ENCODE measurements at places on chromosomes 1 and 21. TPM values are rescaled to one million over a fixed set of nuclear protein-coding genes. Genes with fewer than 3 reads are reported as not detected.
A peak's percentile ranks its signal among the peaks of the same experiment; 100 is the strongest.

GRCh38 chr1:235675152-235675890, 25.7 kb upstream of the GNG4 start:
- no peak for DNase-seq

GRCh38 chr1:169610858-169611257, 19.1 kb downstream of the SELP start:
- DNase-seq = no peak

- peak; percentile 92 for DNase-seq
These were observed 390 bp downstream of the ZFP69B start for GRCh38 chr1:40450495-40451237.

- no peak for DNase-seq
These were observed 10.2 kb downstream of the TMEM81 start for GRCh38 chr1:205074084-205074483.

DNA sequence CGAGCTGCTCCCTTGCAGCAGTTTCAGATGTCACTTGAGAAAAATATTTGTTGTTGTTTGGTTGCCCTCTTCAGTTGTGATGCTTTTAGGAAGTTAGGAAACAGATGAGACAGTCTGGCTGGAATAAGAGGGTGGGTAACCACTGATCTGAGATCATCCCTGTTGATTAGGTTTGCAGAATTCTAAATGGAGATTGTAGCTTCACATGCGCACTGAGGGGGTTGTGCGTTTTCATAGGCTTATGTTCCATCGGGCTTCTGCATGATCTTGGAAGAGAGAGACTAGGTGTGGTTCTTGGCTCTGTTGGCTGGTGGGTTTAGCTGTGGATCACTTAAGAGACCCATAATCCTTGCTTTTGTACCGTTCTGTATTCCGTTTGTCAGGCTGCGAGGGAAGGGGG, 108.1 kb downstream of the CAMTA1 start:
- DNase-seq = no peak

DNA sequence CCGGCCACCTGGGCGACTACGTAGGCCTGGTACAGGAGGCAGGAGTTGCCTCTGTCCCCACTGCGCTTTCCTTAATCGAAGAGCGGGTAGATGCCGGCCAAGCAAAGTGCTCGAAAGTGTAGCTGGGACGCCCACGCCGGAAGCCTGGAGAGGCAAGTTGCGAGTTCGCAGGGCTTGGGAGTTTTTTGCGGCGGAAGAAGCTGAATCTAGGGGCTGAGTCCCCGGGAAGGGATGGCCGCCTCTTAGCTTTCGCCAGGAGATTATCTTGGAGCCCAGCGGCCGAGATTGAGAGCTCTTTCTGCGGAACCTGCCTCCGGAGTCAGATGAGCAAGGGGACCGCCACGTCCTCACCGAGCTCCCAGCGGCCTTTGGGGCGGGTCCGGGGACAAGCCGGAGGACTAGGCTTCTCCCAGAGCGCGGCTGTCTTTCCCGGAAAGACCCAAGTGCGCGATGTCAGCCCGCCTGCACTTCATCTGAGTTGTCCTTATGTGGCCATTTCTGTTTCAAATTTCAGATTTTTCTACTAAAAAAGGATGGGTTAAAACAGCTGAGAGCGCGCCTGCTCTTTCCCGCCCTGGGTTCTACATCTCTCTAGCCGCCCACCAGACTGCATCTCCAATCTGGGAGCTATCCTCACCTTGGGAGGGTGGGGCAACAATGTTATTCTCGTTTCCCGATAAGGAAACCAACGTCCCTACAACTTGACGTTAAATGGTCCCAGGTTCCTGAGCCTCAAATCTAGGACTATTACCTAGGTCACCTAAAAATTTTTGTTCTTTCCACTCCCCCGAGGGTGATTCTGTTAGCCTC, 12.4 kb upstream of the TBX15 start:
- no peak for DNase-seq

DNA sequence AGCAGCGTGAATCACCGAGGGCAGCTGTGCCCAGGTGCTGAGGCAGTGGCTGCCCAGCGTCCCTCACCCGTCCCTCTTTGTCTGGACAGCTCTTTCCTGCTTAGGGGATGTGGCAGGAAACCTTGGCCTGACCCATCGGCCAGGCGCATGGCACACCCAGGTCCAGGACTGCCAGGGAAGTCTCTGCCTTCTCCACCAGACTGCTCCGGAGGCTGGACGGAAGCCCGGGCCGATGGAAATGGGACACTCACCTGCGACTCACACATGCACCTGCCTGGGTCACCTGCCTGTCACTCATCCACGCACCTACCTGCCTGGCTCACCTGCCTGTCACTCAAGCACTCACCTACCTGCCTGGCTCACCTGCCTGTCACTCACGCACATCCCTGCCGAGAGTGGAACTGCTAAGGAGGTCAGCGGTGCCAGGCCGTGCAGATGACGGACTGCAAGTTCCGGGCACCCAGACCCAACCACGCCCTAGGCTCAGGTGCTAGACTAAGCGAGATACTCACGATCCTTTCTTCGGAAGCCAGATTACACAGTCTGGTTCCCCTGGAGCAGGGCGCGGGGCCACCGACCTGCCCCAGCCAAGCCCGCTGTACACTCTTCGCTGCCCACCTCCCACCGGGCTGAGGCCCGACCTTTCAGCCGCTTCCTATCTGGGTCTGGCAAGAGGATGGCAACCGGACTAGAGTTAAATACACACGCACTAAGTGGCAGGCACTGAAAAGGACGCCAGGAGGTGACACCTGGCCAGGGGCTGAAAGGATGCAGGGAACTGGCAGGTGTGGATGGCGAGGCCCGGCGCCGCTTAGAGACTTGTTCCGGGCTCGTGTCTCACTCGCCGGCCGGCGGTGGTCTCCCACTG, 1.1 kb downstream of the UBE2J2 start:
- DNase-seq = peak; percentile 36

DNA sequence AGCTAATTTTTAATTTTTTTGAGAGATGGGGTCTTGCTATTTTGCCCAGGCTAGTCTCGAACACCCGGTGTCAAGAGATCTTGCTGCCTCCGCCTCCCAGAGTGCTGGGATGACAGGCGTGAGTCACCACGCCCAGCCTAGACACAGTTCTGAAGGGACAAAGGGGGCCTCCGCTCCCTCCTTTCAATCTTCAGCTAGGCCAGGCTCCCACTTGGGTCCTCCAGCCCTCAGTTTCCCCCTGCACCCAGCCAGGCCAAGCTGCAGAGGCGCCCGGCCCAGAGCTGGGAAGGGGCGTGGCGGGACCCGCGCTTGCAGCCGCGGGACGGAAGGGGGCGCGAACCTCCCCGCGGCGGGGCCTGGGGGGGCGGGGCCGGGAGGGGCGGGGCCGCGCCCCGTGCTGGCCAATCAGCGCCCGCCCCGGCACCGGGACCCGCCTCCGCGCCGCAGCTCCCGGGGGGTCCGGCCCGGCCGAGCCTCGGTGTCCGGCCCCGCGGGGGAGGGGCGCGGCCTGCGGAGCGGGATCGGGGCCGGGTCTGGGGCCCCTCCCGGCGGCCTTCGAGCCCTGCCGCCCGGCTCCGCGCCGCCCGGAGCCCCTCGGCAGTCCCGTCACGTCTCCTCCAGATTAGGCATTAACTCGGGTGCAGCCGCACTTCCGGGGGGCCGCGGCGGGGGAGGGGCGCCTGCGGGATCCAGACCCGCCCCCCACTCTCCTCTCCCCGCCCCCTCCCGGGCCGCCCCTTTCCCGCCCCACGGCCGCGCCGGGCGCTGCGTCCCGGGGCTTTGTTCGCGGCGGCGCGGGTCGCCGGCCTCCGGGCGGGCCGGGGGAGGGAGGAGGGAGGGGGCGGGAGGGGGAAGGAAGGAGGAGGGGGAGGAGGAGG, 559 bp upstream of the AGRN start:
- DNase-seq = peak; percentile 90

DNA sequence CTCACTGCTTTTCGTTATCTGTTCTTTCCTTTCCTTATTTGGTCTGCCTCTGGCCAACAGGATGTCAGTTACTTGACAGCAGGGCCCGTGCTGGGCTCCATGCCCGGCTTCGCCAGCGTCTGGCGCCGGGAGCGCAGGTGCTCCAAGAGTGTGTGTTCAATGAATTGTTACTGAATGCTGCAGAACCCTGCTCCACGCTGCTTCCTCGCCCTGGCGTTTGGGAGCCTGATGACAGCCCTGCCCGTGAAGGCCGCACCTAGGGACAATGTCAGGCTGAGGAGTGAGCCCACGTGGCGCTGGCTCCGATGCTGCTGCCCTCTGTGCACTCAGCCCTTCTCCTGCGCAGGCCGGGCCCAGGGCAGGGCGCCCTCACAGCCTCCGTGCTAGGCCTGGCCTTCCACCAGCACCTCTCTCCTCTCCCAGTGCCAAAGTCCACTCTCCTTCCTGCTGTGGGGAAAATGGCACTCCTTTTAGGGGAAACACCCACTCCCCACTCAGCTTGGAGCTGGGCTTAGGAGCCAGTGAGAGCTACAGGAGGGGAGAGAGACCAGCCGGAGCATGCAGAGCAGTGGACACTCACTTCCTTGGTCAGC, 51.4 kb downstream of the ACBD3 start:
- no peak for DNase-seq

- peak; percentile 43 for DNase-seq
These were observed 1.3 kb downstream of the ARL8A start for GRCh38 chr1:202143011-202143767.

- DNase-seq = no peak
These were observed 2.8 kb downstream of the PEA15 start for GRCh38 chr1:160207771-160208556.

DNA sequence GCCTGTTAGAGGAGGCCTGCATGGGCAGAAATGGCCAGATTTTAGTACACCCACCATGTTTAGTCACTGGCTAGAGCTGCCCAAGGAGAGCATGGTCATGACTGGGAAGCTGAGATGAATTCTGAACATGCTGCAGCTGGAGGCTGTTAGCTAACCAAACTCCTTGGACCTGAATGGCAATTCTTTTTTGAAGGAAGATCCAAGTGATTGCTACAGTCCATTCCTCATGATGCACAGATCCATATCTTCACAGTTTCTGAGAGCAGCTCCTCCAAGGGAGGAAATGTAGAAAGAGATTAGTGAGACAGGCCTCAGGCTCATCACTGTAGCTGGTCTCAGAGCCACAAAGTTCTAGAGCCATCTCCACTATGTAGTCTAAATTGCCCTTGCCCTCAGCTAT, 11.1 kb downstream of the ZFYVE9 start:
- no peak for DNase-seq

- DNase-seq = no peak
These were observed 39.0 kb upstream of the PPP1R15B start for GRCh38 chr1:204450461-204451257.

GRCh38 chr1:19815801-19816736, 986 bp upstream of the RNF186 start:
- no peak for DNase-seq

GRCh38 chr1:206003854-206004800, 932 bp upstream of the RAB7B start:
- no peak for DNase-seq

GRCh38 chr1:182601913-182602312, 2.3 kb downstream of the RGS16 start:
- DNase-seq = no peak

Gene PACC1
- 13.8 TPM for total RNA-seq

Gene CLCA2
- total RNA-seq = not detected

Gene TMPRSS2
- not detected for total RNA-seq

Gene CTTNBP2NL
- 2.9 TPM for total RNA-seq

Gene GSTM1
- total RNA-seq = 116 TPM

Gene LRRIQ3
- total RNA-seq = 2.7 TPM

Gene CFHR3
- total RNA-seq = not detected

Gene MASP2
- total RNA-seq = not detected

Gene FUBP1
- 240 TPM for total RNA-seq

Gene MKNK1
- total RNA-seq = 31.0 TPM

Gene ACOT11
- total RNA-seq = 2.0 TPM

Gene TINAGL1
- not detected for total RNA-seq

Gene CD1C
- 0.21 TPM for total RNA-seq

Gene LCE2B
- total RNA-seq = not detected

Gene DYRK3
- total RNA-seq = 8.7 TPM

Gene ARF1
- total RNA-seq = 325 TPM

Gene GBP7
- not detected for total RNA-seq

Gene CD244
- 0.25 TPM for total RNA-seq

Measured in activated CD4-positive, alpha-beta T cell treated with anti-CD3 and anti-CD28 coated beads for 36 hours (primary cell).